ENCODE measurements at places on chromosomes 5 and 9.

GRCh38 chr9:6212722-6213375, 2.8 kb upstream of the IL33 start:
- DNase-seq: no peak

DNA sequence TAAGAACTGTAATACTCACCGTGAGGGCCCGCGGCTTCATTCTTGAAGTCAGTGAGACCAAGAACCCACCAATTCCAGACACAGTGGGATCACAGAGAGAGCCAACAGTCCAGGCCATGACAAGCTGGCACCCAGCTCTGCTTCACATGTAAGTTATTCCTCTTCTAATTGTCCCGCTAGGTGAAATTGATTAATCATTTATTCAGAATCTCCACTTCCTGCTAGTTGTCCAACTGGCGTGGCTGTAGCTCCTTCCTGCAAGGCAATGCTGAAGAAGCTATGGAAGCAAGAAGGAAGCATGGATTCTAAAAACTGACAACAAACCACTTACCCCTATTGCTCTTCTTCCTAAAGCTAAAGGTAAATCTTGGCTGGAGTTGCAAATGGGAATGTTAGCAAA, 30.0 kb upstream of the GLRX start:
- DNase-seq: no peak

- DNase-seq: no peak
These were observed 44.9 kb downstream of the PIK3R1 start for GRCh38 chr5:68260467-68260866.

DNA sequence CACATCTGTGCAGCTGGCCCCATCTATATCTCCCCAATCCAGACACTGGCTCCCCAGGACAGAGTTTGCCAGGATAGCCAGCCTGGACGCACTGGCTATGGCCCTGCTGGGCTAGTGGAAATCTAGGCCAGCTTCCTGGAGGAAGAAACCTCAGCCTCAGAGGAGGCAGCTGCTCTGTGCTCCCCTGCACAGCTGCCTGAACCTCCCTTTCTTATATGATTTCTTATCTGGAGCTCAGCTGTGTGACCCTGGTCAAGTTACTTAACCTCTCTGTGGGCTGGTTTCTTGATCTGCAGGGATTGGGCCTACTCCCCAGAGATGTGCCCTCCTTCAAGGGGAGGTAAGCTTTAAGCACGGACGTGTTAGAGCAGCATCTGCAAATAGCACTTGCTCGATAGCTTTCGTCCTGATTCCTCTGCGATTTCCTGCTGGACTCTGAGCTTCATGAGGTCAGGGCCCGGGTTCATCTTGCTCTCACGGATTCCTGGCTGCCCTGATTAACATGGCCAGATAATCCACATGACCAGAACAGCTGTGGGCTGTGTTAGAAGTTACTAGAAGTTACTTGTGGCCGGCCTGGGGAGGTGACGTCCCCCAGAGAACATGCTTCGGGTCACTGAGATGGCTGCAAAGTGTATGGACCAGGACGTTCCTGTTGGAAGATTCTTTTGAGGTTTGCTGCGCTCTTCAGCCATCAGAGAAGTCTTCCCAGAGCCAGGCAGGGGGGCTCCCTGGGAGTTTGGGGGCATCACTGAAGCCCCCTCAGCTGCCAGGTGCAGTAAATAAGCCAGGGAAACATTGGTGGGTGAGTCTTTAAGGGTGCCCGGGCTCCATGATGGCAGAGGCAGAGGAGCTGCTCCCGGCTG, 14.5 kb downstream of the C9orf50 start:
- no peak for DNase-seq

DNA sequence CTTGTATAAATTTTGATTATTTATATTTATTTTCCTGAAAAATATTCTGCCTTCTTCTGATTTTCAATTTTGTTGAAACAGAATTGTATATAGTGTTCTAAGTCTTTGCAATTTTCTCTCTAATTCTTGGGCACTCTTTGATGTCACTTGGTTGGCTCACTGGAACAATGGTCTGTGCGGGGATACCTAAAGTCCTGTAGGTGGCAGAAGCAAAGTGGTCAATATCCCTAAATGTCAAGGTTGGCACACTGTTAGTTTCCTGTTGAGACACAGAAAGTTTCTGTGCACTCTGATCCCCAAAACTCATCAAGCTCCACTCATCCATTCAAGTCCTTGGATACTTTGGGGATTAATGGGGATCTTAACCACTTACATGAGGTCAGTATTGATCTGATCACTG, 480.8 kb upstream of the CCNG1 start:
- DNase-seq: no peak

DNA sequence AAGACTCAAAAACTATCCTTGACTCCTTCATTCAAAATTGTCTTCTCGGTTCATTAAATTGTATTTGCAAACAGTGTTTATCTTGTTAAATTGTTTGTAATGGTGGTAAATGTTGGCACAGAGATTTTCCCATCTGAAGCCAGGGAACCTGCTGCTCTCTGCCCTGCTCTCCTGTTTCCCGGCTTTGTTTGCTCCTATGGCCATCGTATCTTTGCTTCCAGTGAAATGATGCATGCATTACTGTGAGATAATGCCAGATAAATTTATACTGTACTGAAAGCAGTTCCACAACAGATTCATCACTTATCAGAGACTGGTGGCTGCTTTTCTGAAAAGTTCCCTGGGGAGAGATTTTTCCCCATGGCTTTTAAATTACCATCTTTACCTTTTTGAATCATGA, 81.4 kb downstream of the CD180 start:
- DNase-seq: no peak

DNA sequence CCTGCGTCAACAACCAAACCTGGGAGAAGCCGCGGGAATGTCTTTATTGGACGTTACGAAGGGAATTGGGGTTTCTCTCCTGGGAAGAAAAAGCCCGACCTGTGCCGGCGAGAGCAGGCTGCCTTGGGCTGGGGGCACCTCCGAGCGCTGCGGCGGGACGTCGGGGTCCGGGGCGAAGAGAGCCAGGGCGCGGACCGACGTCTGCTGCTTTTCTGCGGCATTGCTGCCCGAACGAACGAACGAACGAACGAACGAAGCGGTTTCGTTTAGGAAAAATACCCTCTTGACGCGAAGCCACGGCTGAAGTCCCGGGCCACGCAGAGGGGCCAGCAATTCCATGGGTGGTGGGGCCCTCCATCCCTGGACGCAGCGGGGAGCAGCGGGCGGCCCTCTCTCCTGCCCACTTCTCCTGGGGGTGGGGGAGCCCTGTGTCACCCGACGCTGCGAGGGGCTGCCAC, 4.8 kb upstream of the PITX1 start:
- no peak for DNase-seq

DNA sequence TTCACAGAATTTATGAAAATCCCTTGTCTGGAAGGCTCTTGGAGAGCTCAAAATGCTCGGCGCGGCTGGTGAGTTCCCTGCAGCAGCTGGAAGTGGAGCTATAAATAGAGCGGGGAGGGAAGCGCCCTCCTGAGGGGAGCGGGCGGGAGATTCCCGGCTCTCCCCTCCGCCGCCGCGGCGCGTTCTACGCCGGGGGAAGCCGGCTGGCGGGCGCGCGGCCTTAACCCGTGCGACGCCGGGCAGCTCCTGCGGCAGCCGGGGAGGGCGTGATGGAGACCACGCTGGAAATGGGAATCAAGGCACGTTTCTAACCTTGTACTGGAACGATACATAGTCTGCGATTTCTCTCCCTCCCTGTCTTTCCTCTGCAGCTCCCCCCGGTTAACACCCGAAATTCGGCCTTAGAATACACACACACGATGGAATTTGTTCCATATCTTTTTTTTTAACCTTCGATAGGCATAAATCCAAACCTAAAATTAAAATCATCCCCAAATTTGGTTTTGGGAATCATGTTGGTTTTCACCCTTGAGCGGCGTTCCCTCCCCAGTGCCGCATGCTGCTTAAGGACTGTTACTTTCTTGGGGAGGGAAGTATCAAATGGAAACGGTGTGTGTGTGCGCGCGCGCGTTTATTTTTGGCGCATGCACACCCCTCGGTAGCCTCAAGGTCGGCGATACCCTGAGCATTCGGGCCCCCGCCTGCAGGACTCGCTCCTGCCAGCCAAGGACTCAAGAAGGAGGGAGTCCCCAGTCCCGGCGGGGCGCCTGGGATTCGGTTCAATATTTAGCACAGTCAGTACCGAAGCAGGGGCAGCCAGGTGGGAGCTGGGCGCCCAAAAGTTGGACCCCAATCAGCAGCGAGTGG, 306.3 kb upstream of the KCNN2 start:
- DNase-seq: peak; percentile 86

GRCh38 chr5:177404641-177405179, 4.2 kb upstream of the PFN3 start:
- no peak for DNase-seq

DNA sequence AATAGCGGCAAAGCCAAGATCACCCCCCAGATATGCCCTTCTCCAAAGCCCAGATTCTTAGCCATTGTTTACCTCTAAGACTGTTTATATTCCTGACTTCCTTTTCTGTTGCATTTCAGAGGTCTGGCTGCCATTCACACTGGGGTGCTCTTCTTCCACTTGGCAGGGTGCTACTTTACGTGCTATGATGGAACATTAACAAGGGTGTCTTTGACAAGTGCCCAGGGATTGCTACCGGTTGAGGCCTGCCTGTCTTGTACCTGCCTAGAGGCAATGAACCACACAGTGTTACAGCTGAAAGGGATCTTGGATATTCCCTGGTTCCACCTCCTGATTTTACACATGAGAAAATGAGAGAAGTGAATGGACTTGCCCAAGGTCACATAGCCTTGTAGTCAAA, 352.1 kb upstream of the KIF2A start:
- DNase-seq: no peak

- peak; percentile 75 for DNase-seq
These were observed 737 bp downstream of the SLC1A3 start for GRCh38 chr5:36607114-36607571.

GRCh38 chr5:142663246-142663645, 22.6 kb downstream of the FGF1 start:
- no peak for DNase-seq

GRCh38 chr5:52139888-52140615, 647.7 kb upstream of the ITGA1 start:
- DNase-seq: no peak

DNA sequence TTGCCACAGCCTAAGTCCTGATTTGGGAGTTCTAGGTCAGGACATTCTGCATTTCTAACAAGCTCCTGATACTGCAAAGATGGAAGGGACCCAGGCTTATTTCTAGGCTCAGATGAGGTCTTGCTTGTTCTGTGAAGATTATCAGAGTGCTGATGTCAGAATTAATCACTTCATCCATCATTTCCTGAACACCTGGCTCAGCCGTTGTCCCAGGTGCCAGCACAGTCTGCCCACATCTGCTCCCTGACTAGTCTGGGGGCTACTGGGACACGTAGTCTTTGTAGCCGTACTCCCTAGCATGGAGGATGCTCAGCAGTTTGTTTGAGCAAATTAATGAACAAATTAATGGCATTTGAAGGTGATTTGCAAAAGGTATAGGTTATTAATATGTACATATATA, 17.9 kb upstream of the SPINK4 start:
- DNase-seq: no peak

GRCh38 chr5:116090302-116090701, 5.5 kb downstream of the COMMD10 start:
- no peak for DNase-seq

GRCh38 chr5:10201223-10201868, 48.3 kb downstream of the ATPSCKMT start:
- DNase-seq: no peak

GRCh38 chr5:93886917-93887361, 145.5 kb upstream of the POU5F2 start:
- DNase-seq: no peak

GRCh38 chr9:135644631-135645218, 5.4 kb upstream of the GLT6D1 start:
- peak; percentile 94 for DNase-seq

GRCh38 chr5:124104821-124105220, 592.8 kb downstream of the CSNK1G3 start:
- no peak for DNase-seq

DNA sequence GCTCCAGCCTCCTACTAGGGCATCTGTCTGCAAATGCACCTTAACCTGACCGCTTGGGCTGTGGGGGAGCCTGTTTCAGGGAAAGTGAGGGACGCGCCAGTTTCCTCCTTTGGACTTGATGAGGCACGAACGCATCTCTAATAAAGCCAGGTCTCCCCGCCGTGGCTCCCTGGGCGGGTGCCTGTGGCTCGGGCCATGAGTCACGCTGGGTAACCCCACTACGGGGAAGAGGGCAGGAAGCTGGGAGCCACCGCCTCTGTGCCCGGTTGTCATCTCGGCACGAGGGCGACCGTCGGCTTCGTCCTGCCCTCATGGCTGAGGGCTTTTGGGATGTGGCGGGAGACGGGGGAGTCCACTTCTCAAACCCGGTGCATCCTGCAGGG, 12.1 kb downstream of the NOTCH1 start:
- DNase-seq: no peak

- no peak for DNase-seq
These were observed at the start of gene SOWAHA for GRCh38 chr5:132812781-132813598. Gene SOWAHA, plus strand, starts transcription at chr5:132813302. Its CDS starts 320 bp downstream, at chr5:132813622.

GRCh38 chr9:16052757-16053530, 500.1 kb downstream of the CCDC171 start:
- peak; percentile 30 for DNase-seq

DNA sequence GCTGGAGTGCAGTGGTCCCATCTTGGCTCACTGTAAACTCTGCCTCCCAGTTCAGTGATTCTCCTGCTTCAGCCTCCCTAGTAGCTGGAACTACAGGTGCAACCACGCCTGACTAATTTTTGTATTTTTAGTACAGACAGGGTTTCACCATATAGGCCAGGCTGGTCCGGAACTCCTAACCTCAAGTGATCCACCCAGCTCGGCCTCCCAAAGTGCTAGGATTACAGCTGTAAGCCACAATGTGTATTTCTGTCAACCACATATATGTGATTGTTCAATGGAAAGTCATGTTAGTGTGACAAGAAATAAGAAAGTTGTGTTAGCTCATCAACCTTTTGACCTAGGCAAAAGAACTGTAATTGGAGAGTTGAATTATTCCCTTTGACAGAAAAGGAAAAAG, 677.1 kb upstream of the CHD1 start:
- no peak for DNase-seq

DNA sequence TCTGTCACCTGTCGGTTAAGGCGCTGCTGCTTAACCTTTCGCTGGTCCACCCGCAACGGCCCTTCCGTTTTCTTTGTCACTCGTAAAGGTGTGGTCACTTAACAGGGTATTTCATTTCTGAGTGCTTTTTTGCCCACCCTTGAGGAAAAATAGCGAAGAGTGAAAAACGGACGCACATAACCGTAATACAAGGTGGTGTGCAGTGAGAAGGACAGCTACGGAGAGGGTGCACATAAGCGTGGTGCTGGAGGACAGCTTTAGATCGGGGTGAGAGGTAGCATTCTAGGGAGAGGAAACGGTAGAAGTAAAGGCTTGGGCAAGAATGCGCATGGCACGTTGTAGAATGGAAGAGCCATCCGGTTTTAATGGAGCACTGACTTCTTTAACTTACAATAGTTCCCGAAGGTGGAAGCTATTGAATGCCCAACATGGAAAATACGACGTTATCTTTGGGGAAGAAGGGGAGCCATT, 761 bp downstream of the CCT5 start:
- no peak for DNase-seq

Data from islet precursor cell (in vitro differentiated cells).